Midbrain (tissue), 1 donor: ENCODE measurements at places on chromosomes 6 and 20.

DNA sequence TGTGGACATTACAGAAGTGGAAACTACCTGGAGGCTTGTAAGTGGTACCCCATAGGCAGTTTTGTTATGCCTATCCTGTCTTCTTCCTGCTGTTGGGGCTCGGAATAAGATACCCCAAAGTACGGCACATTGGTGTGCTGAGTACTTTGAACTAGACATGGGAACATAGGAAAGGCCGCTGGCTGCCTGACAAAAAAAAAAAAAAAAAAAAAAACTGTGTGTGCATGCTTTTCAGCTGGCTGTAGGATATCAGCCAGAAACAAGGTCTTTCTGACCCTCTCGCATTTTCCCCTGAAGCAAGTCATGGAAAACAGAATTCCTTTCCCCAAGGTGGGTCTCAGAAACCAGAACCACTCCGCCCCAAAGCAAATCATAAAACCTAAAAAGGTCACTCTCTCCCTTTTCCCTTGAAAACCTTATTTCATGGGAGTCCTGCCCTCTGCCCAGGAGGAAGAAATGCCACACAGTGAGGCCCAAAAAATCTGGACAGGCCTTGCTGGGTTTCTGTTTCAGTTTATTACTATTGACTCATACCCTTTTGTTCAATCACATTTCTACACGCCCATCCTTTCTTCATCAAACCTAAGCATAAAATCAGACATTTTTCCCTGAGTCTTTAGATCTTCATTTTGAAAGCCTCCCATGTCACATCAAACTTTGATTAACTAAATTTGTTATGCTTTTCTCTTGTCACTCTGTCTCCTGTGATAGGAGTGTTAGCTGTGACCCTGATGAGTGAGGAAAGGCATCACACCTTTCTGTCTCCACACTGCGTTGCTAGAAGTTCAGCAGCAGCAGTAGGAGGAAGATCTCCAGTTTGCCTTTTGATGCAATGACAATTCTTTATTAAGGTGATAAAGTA is 17.2 kb downstream of the SLC2A12 start:
- DNase-seq = no peak

DNA sequence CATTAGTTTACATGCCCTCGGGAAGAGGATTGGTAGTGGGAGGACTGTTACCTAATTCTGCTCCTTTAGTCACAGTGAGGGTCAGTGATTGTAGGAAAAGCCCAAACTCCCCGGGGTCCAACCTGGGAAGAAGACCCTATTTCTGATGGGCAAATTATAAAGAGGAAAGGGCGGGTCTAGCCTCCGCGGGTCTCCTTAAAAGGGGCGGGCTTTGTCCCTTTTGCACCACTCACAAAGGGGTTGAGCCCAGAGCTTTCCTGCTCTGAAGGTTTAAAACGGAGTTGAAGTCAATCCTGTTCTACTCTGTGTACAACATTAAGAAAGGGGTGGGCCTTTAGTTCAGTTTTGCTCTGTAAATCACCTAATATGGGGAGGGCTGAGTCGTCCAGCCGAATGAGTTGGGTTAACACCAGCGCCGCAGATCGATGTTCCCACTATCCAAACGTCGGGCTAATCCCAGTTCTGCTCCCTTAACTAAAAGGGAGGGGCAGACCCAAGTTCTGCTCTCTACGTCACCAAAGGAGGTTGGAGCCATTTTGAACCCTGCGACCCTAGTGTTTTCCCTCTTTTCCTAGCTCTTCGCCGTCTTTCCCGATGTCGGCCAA is 920 bp upstream of the RNF5 start:
- DNase-seq = peak; percentile 63

GRCh38 chr20:14553774-14554534 is 216.5 kb upstream of the FLRT3 start:
- DNase-seq = no peak

- peak; percentile 28 for DNase-seq
Measured at GRCh38 chr20:60921022-60921622, 330.9 kb upstream of the CDH4 start.

DNA sequence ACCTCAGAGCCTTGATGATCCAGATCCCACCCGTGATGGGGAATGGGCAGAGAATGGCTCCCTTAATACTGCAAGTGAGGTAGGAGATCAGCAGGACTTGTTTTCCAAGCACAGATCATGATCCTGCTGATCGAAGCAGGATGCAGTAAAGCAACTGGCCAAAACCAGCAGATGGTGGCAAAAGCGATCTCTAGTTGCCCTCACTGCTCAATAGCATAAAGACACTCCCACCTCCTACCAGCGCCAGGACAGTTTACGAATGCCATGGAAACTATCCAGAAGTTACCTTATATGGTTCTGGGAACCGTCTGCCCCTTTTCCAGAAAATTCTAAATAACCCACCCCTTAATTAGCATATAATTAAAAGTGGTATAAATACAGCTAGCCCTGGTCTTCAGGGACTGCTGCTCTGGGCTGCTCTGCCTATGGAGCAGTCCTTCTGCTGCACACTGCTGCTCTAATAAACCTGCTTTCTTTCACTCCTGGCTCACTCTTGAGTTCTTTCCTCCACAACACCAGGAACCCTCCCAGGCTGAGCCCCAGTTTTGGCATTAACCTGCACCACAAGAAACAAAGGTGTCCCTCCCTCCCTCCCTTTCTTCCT is 415.8 kb downstream of the PREX1 start:
- no peak for DNase-seq

DNA sequence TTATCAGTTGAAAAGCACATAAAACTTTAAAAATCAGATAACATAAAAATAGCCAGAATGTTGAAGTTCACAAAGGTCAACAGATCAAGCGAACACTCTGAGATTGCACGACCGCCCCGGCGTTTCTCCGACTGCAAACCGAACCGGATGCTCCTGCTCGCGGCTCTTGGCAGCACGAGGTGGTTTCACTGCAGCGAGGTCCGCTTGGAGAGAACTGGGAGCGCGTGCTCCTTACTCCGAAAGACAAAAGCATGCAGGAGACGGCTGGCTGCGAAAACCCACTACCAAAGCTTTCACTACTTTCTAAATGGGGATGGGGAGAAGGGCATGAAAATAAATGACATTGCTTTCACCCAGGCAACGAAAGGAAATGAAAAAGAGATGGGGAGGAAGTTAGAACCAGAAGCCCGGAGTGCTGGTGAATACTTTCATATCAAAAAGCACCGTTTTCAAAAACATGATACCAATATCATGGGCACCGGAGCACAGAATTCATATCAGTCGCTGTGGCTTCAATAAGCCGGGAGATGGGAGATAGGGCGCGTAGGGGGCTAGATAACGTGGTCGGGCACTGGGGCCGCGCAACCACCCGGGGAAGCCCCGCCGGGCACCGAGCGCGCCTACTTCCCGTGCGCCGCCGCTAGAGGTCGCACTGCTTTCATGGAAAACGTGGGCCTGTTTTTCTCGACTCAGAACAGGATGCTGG is 8.3 kb upstream of the ANKRD60 start:
- DNase-seq = peak; percentile 77

DNA sequence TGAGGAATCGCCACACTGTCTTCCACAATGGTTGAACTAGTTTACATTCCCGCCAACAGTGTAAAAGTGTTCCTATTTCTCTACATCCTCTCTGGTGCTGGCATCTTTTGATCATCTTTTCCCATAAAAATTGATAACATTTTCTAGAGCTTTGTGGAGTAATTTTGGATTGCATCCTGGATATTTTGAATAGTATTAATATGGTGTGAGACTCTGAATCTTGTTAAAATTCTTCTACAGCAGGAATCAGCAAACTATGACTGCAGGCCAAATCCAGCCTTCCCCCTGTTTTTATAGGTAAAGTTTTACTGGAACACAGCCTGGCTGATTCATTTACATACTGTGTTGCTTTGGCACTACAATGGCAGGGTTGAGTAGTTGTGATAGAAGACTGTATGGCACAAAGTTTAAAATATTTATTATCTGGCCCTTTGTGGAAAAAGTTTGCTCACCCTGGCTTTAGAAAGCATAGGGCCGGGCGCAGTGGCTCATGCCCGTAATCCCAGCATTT is 15.0 kb upstream of the RNF8 start:
- DNase-seq = no peak

GRCh38 chr20:53036992-53037391 is 64.8 kb downstream of the TSHZ2 start:
- no peak for DNase-seq

DNA sequence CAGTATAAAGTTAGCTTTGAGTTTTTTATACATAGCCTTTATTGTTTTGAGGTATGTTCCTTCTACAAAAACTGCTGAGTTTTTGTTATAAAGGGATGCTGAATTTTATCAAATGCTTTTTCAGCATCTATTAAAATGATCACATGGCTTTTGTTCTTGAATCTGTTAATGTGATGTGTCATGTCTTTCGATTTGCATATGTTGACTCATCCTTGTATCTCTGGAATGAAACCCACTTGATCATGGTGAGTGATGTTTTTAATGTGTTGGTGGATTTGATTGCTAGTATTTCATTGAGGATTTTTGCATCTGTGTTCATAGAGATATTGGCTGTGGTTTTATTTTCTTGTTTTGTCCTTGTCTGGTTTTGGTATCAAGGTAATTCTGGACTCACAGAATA is 24.7 kb upstream of the BLCAP start:
- DNase-seq = no peak

- DNase-seq = no peak
Measured at GRCh38 chr6:43669922-43670622, 17.5 kb downstream of the MRPS18A start.

- DNase-seq = no peak
Measured at GRCh38 chr20:57934007-57934805, 224.4 kb upstream of the PMEPA1 start.

- no peak for DNase-seq
Measured at GRCh38 chr20:14986656-14987055, 649.2 kb upstream of the FLRT3 start.

DNA sequence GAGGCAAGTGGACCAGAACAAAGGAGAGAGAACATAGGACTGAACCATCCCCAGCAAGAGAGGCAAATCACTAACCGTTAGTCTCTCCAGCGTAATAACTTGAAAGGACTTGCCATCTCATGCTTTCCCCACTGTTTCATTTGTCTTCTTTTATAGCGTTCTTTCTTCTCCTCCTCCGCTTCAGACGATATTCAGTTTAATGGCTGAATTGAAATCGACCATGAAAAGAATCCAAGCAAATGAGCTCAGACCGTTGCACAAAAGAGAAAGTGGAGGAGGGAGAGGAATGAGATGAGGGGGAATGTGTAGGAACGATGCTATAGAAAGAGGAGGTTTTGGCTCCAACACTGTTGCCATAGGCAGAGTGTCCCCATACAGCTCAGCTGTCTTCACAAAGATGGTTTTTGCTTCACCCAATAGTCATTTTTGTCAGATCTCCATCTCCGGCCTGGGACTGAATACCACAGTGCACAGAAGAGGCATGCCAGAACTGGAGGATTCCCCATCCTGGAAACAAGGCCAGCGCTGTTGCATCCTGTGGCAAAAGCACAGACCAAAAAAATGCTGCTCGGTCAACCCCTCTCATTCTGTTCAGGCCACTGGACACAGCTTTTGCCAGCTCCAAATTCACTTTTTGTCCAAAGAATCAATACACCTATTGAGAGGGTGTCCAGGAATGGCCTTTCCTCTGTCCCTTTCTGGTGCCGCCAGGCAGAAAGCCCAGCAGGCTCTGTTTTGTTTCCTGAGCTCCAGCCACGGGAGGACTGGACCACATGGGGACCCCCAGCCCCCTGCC is 176.1 kb downstream of the ID4 start:
- DNase-seq = peak; percentile 68

GRCh38 chr20:36248836-36249235 is 12.6 kb downstream of the AAR2 start:
- peak; percentile 31 for DNase-seq

- DNase-seq = no peak
Measured at GRCh38 chr20:8388141-8388540, 256.1 kb downstream of the PLCB1 start.

GRCh38 chr20:2690213-2690612 is 2.4 kb upstream of the EBF4 start:
- DNase-seq = no peak

- no peak for DNase-seq
Measured at GRCh38 chr20:8800089-8800488, 268.8 kb upstream of the PLCB4 start.

GRCh38 chr6:160273196-160273595 is 14.6 kb upstream of the SLC22A2 start:
- DNase-seq = no peak

DNA sequence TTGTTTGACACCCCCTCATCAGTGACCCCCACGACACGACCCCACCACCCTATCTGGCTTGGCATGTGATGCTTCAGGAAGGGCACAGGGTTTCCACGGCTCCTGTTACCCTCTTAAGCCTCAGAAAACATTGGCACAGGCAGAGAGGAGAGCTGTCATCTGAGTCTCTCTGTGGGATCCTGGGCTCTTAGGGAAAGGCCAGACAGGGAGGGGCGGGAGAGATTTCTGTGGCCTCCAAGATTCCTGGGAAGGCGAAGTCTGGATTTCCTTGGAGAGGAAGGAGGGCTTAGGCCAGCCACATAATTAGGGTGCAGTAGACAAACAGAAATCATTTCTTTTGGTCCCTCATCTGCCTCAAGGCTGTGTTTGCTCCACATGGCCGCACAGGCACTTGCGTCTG is 191.6 kb upstream of the SNX9 start:
- DNase-seq = no peak

DNA sequence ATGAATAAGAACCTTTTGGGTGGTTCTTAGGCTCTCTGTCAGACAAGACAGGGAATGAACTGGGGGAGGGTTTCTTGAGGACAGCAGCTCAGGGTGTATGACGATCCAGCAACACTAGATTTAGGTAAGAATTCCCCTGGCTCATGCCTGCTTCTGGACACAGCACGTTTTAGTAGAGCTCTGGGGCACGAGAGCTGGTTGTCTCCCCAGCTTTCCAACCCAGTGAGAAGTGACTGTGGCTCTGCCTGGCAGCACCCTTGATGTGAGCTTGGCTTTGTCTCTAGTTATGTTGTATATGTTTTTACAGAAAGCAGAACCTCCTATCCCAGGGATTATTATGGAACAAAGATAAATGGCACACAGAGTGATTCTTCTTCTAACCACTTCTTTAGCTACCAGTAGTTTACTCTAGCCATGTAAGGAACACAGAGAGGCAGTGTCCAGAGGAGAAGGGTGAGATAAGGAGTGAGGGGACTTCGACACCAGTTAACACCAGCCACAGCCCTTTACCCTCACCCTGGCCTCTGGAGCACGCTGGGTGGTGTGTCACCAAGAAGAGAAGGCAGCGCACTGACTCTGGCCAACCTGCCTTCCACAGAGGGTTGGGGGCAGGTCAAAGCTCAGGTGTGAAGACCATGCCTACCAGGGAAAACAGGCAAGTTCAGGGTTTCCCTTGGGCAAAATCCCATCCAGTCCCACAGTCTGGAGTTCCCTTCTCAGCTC is 3.9 kb downstream of the APOBEC2 start:
- no peak for DNase-seq

DNA sequence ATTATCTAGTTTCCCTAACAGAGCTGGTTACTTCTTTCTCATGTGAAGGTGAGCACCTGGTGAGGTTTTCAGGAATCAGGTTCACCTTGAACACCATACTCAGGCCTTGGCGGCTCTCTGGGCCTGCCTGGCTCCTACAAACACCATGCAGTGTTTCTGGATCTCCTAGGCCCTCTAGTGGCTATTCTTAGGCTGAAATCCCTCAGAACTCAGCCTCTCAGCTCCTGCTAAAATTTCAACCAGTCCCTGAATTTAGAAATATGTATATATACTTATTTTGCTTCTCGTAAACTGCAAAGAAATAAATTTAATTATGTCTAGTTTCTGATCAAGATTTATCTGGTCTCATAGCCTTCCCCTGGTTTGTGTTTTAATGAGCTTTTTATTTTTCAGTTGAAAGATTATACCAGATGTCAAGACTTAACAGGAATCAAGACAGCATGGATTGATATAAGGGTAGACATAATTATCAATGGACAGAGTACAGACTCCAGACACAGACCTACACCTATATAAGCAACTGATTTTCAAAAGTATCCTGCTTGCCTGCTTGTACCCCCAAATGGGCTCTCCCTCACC is 55.9 kb downstream of the ANKEF1 start:
- peak; percentile 61 for DNase-seq

GRCh38 chr6:33314515-33314942 is 651 bp upstream of the TAPBP start:
- no peak for DNase-seq
